ENCODE measurements at places on chromosomes 3 and 15.

DNA sequence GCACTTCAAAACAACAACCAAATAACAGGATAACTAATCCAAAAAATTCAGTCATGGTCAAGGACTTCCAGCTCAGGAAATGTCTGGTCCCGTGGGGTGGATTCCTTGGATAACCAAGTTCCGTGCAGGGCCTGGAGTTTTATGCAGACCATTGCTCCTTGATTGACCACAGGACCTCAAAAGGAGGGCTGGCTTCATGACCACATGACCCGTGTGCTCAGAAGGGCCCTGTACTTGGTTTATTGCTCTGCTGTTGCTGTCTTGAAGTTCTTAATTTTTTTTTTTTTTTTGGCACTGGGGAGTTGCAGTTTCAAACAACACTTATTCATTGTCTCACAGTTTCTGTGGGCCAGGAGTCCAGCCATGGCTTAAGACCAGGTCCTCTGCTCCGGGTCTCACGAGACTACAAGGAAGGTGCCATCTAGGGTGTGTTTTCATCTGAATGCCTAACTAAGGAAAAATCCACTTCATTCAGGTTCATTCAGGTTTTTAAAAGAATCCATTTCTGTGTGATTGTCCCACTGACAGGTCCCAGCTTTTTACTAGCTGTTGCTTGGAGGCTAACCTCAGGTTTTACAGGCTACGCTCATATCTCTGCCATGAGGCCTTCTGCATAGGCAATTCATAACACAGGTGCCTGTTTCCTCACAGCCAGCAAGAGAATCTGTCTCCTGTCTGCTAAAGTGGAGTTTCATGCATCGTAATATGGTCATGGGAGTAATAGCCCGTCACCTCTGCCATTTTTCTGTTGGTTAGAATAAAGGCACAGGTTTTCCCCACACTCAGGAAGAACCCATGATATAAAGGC is 65.3 kb downstream of the FLNB start:
- no peak for DNase-seq

GRCh38 chr3:129254536-129255230 is 5.3 kb downstream of the COPG1 start:
- no peak for DNase-seq

- DNase-seq, result no peak
These were observed 68.0 kb upstream of the WNT7A start for GRCh38 chr3:13947912-13948311.

DNA sequence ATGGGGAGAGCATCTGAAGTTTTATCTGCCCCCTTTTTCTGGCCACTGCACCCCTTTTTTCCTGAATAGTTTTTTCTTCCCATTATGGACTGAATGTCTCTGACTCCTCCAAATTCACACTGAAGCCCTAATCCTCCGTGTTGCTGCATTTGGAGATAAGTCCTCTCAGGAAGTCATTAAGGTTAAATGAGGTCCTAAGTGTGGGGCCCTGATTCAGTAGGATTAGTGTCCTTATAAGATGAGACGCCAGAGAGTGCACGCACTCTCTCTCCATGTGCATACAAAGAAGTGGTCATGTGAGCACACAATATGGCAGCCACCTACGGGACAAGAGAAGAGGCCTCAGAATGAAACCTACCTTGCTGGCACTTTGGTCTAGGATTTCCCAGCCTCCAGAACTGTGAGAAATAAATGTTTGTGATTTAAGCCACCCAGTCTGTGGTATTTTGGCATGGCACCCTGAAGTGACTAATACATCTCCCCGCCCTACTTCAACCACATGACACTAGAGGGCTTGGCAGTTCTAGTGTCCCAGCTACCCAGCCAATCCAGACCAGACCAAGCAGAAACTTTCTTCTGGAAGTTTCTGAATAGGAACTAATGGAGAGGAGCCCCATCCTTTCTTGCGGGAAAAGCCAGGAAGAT is 191.3 kb downstream of the PDE8A start:
- no peak for DNase-seq

Measured in stimulated activated CD8-positive, alpha-beta memory T cell treated with anti-CD3 and anti-CD28 coated beads, Interleukin-4, amount 100 ng/mL, for 24 hours (primary cell).